GOT3 (cell line): ENCODE measurements at places on chromosomes 5 and 9.
A peak's percentile ranks its signal among the peaks of the same experiment; 100 is the strongest.

- DNase-seq, result no peak
These were observed 45.0 kb downstream of the TENT4A start for GRCh38 chr5:6758236-6758635.

GRCh38 chr5:52738095-52738506 is 49.6 kb upstream of the ITGA1 start:
- DNase-seq, result no peak

- no peak for DNase-seq
These were observed 131.5 kb upstream of the OTULINL start for GRCh38 chr5:14450018-14450524.

DNA sequence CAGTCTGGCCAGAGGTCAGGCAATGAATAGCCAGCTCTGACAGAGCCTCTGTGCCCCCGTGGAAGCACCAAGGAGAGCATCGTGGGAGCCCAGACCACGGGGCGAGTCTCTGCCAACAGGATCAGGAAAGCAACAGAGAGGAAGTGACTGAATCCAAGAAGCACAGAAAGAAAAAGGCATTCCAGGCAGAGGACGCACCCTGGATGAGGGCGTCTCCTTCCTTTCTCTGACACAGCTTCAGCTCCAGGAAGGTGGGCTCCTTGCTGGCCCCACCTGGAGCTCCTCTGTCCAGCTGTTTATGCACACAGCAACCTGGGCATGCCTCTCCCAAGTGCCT is 16.6 kb downstream of the HK3 start:
- no peak for DNase-seq

- DNase-seq, result no peak
These were observed 7.0 kb downstream of the NFIB start for GRCh38 chr9:14306672-14307660.

GRCh38 chr5:37272511-37272910 is 23.3 kb upstream of the CPLANE1 start:
- no peak for DNase-seq

DNA sequence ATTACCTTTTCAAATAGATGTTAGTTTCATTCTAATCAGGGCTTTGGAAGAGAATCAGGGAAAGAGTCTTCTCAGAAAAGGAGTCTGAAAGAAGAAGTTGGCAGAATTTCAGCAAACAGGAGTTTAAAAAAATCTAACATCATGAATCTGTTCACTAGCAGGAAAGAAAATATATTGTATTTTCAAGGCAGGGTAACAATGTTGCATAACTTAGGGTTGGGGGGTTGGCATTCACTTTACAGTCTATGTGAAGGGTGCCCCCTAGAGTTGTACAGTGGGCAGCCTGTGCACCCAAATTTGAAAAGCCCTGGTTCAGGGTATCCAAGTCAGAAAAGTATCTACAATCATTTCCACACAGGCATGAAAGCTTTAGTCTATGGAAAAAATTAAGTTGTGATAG is 348.4 kb upstream of the SLC30A5 start:
- DNase-seq, result no peak

GRCh38 chr5:173963182-173963838 is 25.7 kb upstream of the C5orf47 start:
- DNase-seq, result no peak

DNA sequence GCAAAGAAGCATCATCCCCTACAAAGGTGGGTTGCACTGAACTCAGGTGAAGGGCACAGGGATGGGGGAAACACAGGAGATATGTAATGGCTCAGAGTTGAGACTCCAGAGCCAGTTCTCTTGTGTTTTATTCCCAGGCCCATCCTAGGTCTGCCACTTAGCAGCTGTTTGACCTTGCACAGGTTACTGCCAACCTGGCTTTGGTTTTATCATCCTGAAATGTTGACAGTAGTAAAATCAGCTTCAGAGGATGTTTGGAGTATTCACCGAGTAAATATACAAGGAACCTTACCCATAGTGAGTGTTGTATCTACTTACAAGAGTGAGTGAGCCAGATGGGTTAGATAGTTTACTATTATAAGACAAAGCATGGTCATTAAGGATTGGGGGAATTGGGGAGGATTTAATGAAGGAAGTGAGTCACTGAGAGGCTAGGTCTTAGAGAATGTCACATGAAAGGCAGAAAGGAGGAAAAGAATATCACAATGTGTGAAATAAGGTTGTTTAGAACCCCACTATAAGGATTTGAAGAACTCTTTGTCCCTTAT is 141.3 kb downstream of the MAN2A1 start:
- DNase-seq, result no peak

GRCh38 chr5:126543660-126544059 is 51.4 kb downstream of the ALDH7A1 start:
- DNase-seq, result no peak

GRCh38 chr5:156803404-156803803 is 46.7 kb upstream of the PPP1R2B start:
- no peak for DNase-seq

DNA sequence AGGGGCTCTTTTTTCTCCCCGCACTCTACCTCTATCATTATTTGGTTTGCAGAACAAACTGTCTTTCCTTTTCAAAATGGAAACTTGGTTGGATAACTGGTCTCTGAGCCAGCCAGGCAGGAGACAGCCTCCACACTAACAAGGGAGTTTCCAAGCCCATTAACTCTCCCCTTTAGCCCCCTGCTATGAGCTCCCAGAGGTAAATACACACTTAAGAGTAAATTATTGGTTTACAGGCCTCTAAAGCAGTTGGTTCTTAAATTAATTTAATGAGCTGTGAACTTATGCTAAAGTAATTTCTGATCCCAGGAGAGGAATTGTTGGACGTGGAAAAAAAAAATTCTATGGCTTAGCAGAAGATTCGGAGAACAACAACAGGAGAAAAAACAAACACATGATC is 30.3 kb downstream of the EPB41L4A start:
- no peak for DNase-seq

DNA sequence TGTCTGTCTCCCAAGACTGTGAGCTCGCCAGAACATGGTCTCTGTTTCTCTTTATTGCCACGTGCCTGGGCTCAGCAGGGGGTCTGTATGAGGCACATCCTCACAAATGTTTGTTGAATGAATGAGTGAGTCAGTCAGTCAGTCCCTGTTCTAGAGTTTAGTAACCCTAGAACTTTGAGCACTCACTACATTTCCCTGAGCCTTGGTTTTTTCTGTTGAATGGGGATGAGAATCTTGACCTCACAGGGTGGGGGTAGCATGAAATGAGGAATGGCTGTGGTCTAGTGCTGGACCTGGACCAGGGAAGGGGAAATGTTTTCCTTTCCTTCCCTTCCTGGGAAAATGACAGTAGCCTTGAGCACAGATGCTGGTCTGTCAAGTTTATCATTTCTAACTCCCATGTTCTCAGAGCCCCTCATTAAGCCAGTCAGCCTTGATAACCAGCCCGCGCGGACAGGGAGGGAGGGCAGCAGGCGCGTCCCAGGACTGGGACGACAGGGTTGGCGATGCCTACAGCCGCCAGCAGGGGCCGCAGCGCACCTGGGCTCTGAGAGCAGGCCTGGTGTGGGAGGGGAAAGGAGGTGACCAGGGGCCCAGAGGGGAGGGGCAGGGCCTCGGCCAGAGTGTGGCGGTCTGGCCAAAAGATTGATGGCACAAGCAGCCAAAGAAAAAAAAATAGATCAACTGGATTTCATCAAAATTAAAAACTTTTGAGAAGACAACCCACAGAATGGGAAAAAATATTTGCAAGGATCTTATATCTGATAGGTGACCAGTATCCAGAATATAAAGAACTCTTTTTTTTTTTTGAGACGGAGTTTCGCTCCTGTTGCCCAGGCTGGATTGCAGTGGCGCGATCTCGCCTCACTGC is 24.1 kb upstream of the WNK2 start:
- DNase-seq, result peak; percentile 17

- DNase-seq, result no peak
These were observed 21.9 kb downstream of the ANKH start for GRCh38 chr5:14849516-14850294.

GRCh38 chr5:105907016-105907415 is 1763.7 kb downstream of the EFNA5 start:
- DNase-seq, result no peak

DNA sequence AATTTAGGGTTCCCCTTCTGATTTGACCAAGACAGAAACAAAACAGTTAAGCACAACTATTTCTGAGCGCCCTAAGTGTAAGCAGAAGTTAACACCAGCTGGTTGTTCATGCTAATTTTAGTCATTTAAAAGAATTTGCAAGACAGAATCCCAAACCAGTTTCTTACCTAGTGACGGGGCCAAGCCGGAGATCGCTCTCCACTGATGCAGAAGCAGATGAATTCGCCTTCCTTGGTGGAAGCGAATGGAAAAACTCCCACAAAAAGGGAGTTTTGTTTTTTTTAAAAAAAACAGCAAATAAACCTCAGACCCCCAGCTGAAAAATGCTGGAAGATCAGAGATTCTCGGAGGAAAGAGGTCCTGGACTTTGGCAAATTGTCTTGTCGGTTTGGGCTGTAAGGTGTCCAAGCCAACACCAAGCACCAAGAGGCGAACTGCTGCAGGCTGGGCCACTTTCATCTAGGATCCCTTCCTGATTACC is 47.4 kb upstream of the GLDC start:
- DNase-seq, result no peak

DNA sequence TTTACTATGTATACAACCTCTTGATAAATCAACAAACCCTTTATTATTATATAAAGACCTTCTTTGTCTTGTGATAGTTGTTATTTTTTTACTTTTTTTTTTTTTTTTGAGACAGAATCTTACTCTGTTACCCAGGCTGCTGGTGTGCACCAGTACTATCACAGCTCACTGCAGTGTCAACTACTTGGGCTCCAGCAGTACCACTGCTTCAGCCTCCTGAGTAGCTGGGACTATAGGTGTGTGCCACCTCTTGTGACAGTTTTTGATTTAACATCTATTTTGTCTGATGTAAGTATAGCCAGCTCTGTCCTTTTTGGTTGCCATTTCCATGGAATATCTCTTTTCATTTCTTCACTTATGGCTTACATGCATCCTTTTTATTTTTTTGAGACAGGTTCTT is 42.6 kb downstream of the CREBRF start:
- no peak for DNase-seq
